A549 treated with dexamethasone at 1 μM for 4 hours (cell line): ENCODE measurements at places on chromosomes 1 and 21. TPM values are rescaled to one million over a fixed set of nuclear protein-coding genes. Genes with fewer than 3 reads are reported as not detected.

PTGER3 gene
- total RNA-seq: 0.02 TPM in 1 of 5 replicates, not detected in the others

HAO2 gene
- not detected in 5 replicates for total RNA-seq

RGS13 gene
- not detected in 5 replicates for total RNA-seq

DIO1 gene
- total RNA-seq: 0.06 TPM in 1 of 5 replicates, not detected in the others

ROR1 gene
- 8.5 to 11.5 TPM (median 10.5 TPM) in 5 replicates for total RNA-seq

TRAF5 gene
- total RNA-seq: 6.6 to 9.0 TPM (median 7.7 TPM) in 5 replicates

NKAIN1 gene
- total RNA-seq: 1.0 to 1.4 TPM (median 1.1 TPM) in 5 replicates

EVI5 gene
- total RNA-seq: 5.9 to 8.8 TPM (median 8.5 TPM) in 5 replicates

ARID1A gene
- total RNA-seq: 33.2 to 52.2 TPM (median 44.4 TPM) in 5 replicates

DMRTB1 gene
- not detected in 5 replicates for total RNA-seq

SYT14 gene
- total RNA-seq: 0.03 to 0.06 TPM (median 0.06 TPM) in 5 replicates

GPR153 gene
- 4.0 to 6.7 TPM (median 6.0 TPM) in 5 replicates for total RNA-seq

SLAMF6 gene
- total RNA-seq: not detected in 5 replicates

ATP1A4 gene
- total RNA-seq: not detected in 5 replicates
